ENCODE measurements at places on chromosomes 16 and 17.
A peak's percentile ranks its signal among the peaks of the same experiment; 100 is the strongest.

- no peak for DNase-seq
Observed at GRCh38 chr16:17372386-17372785, 98.4 kb downstream of the XYLT1 start.

DNA sequence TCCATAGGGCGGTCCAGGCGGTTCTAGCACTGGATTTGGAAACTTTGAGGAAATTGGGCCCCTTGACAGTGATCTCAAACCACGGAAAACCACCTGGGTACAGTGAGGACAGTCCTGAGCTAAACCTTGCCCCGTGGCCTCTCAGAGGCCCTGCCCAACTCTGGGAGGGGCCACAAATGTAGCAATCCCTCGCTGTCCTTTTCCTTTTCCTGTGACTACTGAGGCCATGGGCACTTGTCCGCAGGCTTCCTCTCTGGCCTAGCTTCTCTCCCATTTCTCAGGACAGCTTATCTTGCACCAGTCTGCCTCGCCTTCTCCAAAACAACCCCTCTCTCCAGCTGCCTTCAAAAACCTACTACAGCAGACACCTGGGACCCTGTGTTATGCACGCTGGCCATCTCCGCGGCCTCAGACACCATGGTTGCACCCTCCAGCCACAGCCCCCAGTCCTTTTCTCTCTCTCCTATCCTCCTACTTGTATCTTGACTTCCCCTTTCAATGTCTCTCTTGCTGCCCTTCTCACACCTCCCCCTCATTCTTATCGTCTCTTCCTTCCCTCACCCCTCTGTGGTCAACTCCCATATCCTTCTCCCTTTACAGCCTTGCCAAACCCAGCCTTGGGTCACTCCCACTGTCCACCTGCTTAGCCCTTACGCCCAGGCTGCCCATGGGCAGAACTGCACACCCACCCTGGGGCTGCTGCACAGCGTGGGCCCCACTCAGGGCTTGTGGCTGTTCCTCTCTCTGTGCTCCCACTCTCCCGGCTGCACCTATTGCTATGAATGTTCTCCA lies 7.6 kb downstream of the SCPEP1 start:
- no peak for DNase-seq

DNA sequence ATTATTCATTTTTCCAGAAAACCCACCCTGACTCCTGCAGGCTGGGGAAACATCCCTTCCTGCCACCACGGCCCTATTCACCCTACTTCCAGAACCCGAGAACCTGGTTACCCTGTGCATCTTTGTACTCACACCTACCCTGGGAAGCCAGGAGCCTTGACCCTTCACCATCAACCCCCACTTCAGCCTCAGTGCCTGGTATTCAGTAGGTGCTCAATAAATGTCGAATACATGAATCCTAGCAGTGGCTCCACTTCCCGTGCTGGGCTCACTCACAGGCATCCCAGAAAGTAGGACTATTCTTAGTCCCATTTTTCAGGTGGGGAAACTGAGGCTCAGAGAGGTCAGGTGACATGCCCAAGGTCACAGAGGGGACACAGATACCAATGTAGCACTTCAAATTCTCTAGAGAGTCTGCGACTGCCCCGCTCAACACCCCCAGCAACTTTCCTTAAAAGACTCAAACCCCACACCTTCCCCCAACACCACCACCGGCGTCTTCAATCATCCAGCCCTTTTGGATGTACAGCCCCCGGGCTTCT lies 36.1 kb upstream of the CMIP start:
- no peak for DNase-seq

DNA sequence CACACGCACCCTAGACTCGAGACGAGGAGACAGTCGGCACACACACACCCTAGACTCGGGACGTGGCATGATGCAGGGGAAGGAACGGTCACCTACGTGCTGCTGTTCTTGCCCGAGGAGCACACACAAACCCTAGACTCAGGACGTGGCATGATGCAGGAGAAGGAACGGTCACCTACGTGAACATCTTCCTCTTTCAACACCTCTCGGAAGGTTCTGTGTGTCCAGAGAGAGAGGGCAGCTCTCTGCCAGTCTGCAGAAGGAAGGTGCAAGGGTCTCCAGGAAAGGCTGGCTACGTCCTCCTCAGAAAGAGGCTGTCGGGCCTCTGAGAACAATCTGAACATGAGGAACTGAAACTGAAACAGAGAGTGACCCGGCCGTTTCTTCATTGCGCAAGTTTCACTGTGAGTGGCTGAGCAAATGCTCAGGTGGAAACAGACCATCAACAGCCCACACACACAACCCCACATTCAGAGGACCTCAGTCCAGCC lies 43.4 kb downstream of the ZNF276 start:
- no peak for DNase-seq

- DNase-seq = no peak
Observed at GRCh38 chr16:21239646-21240045, 6.1 kb downstream of the ANKS4B start.

GRCh38 chr17:49406421-49407061 lies 8.1 kb downstream of the PHB1 start:
- DNase-seq = no peak

GRCh38 chr17:35138218-35138617 lies 3.9 kb downstream of the NLE1 start:
- DNase-seq = no peak

GRCh38 chr16:17070882-17071592 lies 399.7 kb downstream of the XYLT1 start:
- no peak for DNase-seq

GRCh38 chr16:51886456-51886855 lies 660.5 kb downstream of the TOX3 start:
- no peak for DNase-seq

- DNase-seq = no peak
Observed at GRCh38 chr16:84055366-84055765, 12.8 kb upstream of the SLC38A8 start.

DNA sequence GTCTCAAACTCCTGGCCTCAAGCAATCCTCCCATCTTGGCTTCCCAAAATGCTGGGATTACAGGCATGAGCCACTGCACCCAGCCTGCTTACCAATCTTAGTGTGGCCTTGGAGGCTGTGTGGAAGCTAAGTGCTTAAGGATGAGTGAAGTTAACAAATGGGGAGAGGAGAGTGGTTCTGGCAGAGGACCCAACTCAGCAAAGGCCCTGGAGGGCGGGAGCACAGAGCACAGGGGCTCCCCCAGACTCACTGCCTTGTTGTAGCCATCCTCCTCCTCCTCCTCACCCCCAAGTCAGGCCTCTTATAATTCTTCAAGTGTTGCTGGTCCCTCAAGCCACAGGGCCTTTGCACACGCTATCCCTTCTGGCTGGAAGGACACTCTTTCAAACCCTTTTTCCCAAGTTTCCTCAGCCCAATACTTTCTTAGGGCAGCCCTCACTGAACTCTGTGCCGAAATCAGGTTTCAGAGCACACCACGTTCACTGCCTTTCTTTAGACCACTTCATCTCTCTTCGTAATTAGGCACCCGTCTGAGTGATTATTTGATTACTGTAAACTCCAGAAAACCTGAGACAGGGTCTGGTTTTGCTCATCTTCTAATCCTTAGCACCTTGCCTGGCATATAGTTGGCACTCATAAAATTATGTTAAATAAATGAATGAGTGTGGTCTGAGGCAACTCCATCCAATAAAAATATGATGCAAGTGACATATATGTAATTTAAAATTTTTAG lies 23.4 kb downstream of the NGFR start:
- no peak for DNase-seq

DNA sequence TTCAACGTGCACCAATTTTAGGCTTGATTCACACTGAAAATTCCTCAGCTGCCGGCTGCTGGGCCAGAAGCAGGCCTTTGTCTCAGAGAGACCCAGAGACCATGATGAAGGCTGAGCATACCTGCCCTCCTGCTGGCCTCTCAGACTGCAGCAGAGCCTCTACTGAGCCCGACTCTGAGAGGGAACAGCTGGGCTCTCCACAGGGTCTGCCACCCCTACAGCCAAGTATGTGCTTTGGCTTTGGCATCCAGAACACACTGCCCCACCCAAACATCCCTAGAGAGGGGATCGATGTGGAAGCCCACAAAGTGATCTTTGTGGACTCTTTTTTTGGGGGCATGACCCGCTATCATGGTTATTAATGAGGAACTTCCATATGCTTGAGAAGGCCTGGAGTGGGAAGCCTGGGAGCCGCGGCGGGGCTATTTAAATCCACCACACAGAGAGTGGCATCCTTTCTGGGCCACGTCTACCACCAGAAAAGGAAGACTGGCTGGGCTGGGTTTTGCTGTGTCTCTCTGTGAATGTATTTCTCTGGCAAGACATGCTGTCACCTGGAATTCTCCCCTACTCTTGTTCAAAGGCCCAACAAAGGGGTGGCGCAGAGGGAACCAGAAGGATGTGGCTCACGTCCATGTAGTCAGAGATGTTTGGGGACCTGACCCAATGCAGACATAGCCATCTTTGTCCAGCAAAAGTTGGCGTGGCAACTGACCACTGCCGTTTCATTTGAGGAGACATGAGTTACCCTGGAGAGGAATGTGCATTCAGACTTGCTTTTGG lies 69.3 kb downstream of the GNAO1 start:
- no peak for DNase-seq

DNA sequence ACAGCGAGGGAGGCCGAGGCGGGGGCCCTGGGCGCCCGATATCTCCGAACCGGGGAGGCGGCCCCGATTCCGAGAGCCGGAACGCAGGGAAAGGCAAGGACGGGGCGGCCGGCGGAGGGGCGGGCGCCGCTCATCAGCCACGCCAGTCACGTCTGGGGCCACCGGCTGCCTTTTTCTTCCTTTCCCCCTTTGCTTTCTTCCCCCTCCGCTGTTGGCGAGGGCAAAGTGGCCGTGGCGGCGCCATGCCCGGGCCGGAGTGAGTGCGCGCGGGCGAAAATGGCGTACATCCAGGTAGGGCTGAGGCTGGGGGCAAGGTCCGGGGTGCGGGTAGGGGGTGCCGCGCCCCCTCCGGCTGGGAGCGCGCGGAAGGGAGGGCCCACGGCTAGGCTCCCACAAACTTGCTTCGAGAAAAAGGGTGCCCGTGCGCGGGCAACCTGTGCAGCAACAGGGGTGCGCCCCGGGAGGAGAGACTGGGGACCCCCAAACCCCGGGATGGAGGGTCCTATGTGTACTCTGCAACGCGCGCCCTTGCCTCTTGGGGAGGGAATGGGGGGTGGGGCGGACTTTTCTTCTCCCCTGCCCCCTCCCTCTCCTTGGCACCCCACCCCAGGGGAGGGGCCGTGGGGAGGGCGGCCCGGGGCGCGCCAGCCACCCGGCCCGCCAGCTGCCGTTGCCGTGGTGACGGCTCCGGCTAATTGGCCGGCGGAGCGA lies 486 bp downstream of the SYT17 start:
- DNase-seq = peak; percentile 14

- no peak for DNase-seq
Observed at GRCh38 chr17:80126449-80126715, 20.5 kb downstream of the EIF4A3 start.

Data from SHP77 treated with DMSO at 0.1 percent for 48 hours (cell line).